Posterior cingulate gyrus (tissue), 11 donors: ENCODE measurements at places on chromosomes 11 and 22.

DNA sequence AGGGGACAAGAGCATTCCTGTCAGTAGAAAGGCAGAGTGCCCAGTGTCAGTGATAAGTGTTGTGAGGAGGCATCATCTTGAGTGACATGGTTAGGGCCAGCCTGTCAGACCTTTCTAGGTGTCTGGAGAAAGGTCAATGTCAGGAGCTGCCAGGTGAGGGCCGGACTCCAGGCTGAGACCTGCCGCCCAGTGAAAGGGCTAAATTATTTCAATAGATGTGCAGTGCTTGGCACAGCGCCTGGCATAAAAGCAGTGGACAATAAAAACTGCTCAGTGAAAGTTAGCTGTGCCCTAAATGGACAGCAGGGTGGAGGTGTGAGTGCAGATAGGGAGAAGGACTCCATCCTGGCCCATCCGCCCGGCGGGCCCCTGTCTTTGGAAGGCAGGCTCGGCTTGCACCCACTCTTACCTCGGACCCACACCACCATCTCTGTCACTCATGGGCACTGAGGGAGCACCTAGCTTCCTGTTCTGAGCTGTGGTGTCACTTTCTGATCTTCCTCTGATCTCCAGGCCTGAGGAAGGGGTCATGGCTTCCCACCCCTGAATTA, 23.5 kb upstream of the WNT11 start:
- peak; percentile 55 for DNase-seq

GRCh38 chr11:80284946-80285785, 844.3 kb upstream of the TENM4 start:
- DNase-seq = no peak

- DNase-seq = no peak
Measured at GRCh38 chr22:40326905-40327735, 19.2 kb upstream of the ADSL start.

GRCh38 chr11:45145379-45146071, 914 bp upstream of the PRDM11 start:
- no peak for DNase-seq

GRCh38 chr11:64186492-64187165, 658 bp downstream of the STIP1 start:
- no peak for DNase-seq
